ENCODE measurements at places on chromosomes 2 and 18. TPM values are rescaled to one million over a fixed set of nuclear protein-coding genes. Genes with fewer than 3 reads are reported as not detected.

GRCh38 chr2:8244639-8245038 lies 437.2 kb upstream of the ID2 start:
- no peak for DNase-seq

- DNase-seq = no peak
Measured at GRCh38 chr2:197577446-197577845, 61.6 kb downstream of the MOB4 start.

DNA sequence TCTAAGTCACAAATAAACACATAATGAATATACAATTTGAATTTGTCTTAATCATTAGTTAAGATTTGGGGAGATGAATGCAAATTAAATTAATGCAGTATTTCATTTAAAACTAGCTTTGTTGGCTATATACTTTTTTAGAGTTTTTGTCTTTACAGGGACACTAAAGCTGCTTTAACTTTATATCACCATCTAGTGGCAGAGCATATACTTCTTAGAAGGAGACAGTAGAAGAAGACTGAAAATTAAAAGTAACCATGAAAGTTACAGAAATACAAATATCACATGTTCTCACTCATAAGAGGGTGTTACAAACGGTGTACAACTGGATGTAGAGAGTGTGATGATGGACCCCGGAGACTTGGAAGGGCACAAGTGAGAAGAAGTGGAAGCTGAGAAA lies 268.3 kb upstream of the NETO1 start:
- no peak for DNase-seq

DNA sequence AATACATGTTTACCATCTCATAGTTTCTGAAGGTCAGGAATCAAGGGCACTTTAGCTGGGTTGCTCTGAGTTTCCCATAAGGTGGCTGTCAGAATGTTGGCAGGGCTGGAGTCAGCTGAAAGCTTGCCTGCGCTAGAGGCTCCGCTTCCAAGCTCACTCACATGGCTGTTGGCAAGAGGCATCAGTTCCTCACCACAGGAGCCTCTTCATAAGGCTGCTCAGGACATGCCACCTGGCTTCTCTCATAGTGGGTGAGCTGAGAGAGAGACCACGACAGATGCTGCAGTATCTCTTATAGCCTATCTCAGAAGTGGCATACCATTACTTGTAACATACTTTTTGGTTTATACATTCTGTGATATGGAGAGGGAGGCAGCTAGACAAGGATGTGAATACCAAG lies 7.2 kb downstream of the HADHB start:
- no peak for DNase-seq

- DNase-seq = no peak
Measured at GRCh38 chr2:66982766-66983165, 414.4 kb upstream of the ETAA1 start.

B3GNT7 gene
- 9.4 TPM for total RNA-seq

GAREM1 gene
- total RNA-seq = 13.6 TPM

TSPYL6 gene
- not detected for total RNA-seq

Data from right atrium auricular region (tissue), 2 donors.